ENCODE measurements at places on chromosomes 4 and X. TPM values are rescaled to one million over a fixed set of nuclear protein-coding genes. Genes with fewer than 3 reads are reported as not detected.

- peak; percentile 96 for DNase-seq
These were observed 9.1 kb downstream of the WFS1 start for GRCh38 chr4:6278801-6279197.

DNA sequence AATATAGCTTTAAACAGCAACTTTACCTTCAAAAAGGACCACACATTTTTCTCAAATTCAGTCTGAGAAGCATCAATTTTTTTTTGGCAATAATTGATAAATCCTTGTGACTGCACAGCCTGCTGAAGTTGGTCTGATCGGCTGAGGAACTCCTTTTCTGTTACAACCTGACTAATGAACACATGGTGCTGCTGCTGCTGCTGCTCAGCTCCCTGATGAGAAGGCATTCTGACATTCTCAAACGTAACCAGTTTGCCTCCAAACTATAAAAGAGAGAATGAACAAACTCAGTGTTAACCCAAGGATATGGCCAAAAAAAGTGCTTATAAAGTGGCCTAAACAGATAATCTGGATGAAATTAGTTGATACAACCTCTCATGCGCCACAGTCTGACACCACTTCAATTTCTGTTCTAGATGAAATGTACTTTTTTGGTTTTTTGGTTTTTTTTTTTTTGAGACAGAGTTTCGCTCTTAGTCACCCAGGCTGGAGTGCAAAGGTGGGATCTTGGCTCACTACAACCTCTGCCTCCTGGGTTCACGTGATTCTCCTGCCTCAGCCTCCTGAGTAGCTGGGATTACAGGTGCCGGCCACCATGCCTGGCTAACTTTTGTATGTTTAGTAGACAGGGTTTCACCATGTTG is 26.5 kb downstream of the SEC31A start:
- DNase-seq, result no peak

DNA sequence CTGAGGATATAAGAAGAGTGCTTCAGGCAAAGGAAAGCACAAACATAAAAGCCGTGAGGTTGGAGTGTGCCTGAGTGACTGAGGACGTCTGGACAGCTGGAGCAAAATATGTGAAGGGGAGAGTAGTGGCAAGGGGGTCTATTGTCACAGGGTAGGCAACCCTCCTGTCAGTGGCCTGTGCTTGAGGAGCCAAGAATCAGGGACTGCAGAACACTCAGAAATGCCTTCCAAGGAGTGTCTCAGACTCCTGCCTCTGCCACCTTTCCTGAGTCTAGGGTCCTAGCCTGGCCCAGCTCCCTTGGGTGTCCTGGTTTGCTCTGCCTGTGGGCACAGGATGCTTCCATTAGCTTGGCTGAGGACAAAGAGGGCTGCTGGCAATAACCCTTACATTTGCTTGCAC is 152.5 kb upstream of the PJA1 start:
- DNase-seq, result no peak

GRCh38 chrX:109774706-109775105 is 41.6 kb upstream of the ACSL4 start:
- no peak for DNase-seq

Gene GPR50
- total RNA-seq, result not detected

- no peak for DNase-seq
These were observed 3.5 kb downstream of the CASK start for GRCh38 chrX:41919870-41920269.

DNA sequence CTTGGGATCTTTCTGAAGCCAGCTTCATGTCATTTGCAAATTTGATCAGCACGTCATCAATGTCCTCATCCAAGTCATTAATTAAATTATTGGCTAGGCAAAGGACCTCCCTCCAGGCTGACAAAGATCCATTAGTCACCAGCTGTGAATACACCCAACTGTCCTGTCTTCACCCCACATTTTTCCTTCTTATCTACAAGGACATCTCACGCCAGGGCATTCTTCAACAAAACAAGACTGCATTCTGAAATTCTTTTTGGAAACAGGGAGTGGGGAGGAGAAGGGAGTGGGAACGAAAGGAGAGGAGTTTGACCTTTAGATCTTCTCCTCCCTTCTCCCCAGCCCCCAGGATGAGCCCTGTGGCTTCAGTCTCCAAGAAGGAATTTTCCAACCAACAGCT is 32.7 kb downstream of the NLGN3 start:
- no peak for DNase-seq

- DNase-seq, result peak; percentile 11
These were observed 177.1 kb upstream of the CENPE start for GRCh38 chr4:103375278-103375677.

Gene RNF212
- 2.3 TPM for total RNA-seq

DNA sequence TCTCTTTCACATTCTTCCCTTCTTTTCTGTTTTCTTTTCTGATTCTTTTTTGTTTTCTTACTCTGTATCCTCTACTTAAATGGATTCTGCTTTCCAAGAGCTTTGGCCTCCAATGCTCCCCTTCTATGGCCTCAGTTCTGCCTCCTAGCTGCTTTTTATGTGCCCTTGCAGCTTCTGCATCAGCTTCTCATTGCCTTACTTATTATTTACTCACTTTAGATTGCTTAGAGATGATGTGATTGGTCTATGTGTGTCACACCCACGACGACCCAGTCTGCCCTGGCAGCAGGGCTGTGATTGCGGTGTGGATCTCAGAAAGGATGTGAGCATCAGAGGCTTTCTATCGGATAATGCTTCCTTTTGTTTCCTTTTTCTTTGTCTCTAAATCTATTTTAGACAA is 71.8 kb upstream of the SMARCA5 start:
- DNase-seq, result no peak

DNA sequence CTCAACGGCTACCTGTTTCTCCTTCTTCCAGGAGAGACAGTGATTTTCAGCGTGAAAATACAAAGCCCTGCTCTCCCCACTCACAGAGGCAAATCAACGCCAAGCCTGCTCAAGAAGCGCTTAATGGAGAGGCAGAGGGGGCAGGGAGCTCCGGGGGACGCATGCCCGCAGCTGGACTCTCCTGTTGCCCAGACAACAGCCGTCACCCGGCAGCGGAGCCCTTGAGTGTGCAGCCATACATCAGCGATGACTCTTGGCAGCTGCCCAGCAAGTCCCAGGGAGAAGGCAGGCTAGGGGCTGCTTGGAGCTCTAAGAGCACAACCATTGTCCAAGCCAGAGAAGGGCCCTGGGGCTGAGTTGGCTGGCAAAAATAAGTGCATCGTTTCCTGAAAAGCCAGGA is 71.0 kb upstream of the AFAP1 start:
- DNase-seq, result no peak

- DNase-seq, result no peak
These were observed 106.8 kb upstream of the PNPLA4 start for GRCh38 chrX:8034058-8034457.

DNA sequence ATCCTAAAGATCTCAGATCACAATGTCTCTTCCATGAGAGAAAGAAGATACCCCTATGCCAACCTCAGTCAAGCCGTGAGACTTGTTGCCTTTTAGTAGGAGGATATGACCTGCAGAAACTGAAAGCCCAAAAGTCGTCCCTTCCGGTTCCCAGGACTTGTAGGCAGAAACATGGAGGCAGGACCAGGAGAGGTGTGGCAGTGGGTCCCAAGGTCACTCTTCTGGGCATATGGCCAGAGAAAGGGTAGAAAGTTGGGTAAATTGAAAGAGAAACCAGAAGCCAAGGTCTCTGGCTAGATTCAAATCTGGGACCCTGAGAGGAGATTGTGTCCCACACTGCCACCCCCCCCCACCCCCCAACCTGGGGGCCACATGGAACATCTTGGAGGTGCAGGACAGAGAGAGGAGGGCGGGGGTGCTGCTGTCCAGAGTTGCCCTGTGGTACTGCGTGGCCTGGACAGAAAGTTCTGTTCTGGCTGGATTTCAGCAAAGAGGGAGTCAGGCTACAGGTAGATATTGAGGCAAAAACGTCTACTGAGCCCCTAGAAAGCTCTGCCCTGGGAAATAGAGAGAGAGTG is 55.4 kb downstream of the DDX3X start:
- DNase-seq, result no peak

DNA sequence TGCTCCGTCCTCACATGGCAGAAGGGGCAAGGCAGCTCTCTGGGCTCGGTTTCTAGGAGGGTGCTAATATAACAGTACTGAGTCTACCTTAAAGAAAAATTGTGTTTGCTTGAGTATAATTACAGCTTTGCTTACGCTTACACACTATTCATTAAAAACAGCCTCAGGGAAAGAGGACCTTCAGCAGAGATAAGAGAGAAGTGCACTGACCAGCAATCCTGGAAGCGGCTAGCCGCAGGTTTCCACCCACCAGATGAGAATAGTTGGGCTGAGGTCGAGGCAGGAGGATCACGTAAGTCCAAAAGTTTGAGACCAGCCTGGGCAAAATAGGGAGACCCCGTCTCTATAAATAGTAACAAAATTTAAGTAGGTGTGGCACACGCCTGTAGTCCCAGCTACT is 15.2 kb upstream of the MRFAP1 start:
- no peak for DNase-seq

DNA sequence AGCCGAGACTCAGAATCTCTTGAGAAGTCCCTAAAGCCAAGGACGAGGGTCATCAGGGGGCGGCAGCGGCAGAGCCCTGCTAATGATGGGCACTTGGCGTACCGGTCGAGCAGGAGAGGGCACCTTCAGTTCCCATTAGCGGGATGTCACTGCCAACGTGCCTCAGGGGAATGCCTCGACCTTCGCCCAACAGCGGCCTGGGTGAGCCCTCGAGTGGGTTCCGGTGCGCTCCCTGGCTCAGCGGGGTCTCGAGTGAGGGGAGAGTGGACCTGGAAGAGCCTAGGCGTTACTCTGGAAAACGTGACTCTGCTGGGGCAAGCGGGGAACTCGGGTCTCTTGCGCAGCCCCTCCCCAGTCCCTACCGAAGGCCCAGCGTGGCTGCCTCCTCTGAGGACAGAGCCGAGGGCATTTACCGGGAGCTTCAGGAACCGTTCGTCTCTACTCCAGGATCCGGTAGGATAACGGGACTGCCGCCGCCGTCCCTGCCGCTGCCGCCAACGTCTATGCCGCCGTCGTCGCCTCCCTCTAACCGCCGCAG is 36.9 kb downstream of the PGRMC1 start:
- no peak for DNase-seq

DNA sequence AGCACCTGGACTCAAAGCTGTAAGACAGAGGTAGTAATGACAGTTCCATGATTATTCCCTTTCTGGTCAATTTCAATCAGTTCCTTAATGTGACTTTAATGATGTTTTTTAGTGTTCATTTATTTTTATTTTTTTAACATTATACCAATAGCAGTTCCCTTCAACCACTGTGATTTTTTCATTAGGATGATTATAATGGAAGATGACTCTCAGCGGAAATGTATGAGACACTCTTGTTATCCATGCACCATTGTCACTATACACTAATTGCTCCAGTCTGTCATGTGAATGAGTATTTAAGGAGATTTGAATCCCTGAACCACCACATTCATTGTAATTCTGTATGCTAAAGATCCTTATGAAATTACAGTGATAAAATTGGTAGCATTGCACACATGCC is 2102.3 kb upstream of the AGA start:
- DNase-seq, result no peak

GRCh38 chr4:2842687-2843262 is 869 bp upstream of the ADD1 start:
- DNase-seq, result peak; percentile 28

GRCh38 chr4:176436293-176436973 is 116.7 kb downstream of the SPCS3 start:
- no peak for DNase-seq

Gene HCCS
- total RNA-seq, result 39.3 TPM

Gene PIR
- total RNA-seq, result 92.1 TPM

- DNase-seq, result peak; percentile 2
These were observed 104.7 kb upstream of the MID1 start for GRCh38 chrX:10725071-10725470.

- DNase-seq, result peak; percentile 59
These were observed 108.3 kb upstream of the DUSP21 start for GRCh38 chrX:44735498-44735897.

Gene RCHY1
- total RNA-seq, result 30.9 TPM

DNA sequence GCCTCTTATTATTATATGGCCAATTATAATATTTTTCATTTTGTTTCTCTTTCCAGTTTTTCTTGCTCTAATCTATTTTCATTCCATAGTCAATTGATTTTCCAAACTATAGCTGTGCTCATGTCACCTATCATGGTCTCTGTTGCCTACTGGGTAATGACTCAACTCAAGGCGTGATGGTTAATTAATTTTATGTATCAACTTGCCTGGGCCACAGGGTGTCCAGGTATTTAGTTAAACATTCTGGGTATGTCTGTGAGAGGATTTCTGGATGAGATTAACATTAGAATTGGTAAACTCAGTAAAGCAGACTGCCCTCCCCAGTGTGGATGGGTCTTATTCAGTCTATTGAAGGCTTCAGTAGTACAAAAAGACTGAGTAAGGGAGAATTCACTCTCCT is 9.9 kb downstream of the FHIP1A start:
- no peak for DNase-seq

DNA sequence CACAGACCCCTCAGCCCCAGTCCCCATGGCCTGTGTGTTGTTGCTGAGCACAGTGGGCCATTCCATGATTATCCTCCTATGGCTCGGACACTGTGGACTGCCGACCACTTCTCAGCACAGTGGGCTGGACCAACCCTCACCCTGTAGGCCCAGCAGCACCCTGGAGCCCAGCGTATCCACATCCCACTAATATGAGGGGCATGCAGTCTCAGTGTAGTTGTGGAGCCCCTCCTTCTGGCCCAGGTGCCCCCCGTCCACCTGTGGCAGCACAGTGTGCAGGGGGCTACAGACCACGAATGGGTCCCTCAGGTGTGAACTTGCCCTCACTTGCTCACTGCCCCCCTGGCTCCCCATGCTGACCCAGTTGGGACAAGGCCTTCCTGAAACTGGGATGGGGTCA is 7.9 kb downstream of the SPON2 start:
- DNase-seq, result no peak

Gene MAGED4B
- 23.0 TPM for total RNA-seq

Gene C4orf54
- not detected for total RNA-seq

- DNase-seq, result no peak
These were observed 104.8 kb upstream of the TLL1 start for GRCh38 chr4:165768281-165768680.

DNA sequence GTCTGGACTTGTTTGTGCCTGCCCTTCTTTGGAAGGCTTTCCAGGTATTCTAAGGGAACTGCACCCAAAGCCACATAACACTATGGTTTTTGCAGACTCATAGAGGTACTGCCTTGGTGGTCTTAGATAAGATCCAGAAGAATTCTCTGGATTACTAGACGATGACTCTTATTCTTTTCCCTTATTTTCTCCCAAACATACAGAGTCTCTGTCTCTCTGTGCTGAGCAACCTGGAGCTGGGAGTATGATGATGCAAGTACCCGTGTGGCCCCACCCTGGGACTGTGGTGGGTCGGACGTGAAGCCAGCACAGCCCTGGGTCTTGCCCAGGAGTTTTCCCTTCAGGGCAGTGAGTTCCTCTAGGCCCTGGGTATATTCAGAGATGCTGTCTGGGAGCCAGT is 1342.4 kb upstream of the TENM3 start:
- no peak for DNase-seq

DNA sequence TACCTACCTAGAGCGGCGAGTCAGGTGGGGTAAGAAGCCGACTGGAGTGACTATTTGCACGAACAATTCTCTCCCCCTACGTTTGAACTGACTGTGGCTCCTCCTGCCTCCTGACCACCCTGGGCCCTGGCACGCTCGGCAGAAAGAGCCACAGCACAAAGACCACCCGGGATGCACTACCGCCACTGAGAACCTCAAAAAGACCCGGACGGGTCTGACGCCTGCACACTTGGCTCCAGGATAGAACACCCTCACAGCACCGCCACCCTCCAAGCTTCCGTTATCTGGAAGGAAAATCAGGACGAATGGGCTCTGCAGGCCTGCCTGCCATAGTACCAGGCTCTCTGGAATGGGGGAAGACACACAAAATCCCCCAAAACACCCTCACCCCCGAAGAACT is 2.2 kb downstream of the LRPAP1 start:
- DNase-seq, result no peak

Gene ITGB1BP2
- 4.6 TPM for total RNA-seq

Gene CFAP97
- 17.6 TPM for total RNA-seq
